Cortex of kidney (tissue), 1 donor: ENCODE measurements at places on chromosomes 12 and 14.

DNA sequence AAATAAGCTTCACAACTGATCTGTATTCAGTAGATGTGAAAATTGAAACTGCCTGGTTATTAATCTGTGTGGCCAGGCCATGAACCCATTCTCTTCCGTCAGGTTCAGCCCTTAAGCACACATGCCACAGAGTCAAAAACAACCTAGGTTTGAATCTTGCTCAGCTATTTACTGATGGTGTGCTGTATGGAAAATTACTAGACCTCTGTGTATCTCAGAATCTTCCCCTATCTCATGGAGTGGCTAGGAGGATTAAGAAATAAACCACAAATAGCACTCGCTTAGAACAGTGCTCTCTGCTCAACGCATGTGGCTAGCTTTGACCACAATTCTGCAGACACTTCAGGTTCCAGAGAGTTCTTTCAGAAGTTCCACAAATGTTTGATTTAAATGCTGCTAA, 240.7 kb upstream of the PLEKHG7 start:
- no peak for DNase-seq

DNA sequence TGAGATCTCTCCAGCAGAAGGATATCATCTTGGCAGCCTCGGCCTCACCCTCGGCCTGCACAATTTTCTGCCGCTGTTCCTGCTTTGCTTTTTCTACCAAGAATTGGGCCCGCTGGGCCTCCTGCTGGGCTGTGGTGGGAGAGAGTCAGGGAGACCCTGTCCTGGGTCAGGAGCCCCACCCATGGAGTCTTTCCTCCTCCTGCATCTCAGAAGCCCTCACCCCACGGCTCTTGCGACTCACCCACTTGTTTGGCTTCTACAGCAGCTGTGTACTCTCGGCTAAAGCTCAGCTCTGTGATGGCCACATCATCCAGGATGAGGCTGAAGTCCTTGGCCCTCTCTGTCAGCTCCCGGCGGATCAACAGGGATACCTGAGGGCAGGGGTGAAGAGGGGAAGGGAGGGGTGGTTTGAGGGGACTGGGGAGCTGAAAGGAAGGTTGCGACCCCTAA, 2.8 kb downstream of the PHB2 start:
- no peak for DNase-seq

DNA sequence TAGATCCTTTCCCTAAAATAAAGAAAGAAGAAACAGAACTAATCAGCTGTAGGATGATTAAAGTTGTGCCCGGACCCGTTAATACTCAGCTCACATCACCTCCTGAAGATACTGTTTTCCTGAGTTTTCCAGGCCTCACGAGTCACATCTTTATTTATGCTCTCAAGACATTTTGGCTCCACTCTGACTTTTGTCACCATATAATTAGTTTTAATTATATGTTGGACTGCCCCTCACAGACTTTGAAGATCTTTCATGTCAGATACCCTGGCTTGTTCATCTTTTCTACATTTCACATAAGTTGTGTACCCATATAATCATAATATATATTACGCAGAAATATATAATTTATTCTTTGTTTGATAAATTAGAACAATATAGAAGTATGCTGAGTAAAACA, 87.4 kb downstream of the HCAR2 start:
- no peak for DNase-seq

DNA sequence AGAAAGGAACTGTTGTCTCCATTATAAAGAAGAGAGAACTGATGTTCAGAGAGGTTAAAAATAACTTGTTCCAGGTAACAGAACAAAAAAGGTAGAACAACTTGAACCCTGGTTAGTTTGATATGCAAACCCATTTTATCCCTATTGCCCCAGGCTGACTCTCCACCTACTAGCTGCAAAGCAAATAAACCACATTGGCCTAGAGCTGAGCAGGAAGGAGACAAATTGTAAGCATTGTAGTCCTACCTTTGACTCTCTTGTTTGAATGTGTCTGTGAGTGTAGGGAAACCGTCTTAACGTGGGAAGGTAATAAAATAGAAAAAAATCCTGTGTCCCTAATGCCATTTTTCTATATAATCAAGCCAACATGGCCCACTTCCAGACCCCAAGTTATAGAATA, 126.4 kb downstream of the CCER1 start:
- DNase-seq = no peak

DNA sequence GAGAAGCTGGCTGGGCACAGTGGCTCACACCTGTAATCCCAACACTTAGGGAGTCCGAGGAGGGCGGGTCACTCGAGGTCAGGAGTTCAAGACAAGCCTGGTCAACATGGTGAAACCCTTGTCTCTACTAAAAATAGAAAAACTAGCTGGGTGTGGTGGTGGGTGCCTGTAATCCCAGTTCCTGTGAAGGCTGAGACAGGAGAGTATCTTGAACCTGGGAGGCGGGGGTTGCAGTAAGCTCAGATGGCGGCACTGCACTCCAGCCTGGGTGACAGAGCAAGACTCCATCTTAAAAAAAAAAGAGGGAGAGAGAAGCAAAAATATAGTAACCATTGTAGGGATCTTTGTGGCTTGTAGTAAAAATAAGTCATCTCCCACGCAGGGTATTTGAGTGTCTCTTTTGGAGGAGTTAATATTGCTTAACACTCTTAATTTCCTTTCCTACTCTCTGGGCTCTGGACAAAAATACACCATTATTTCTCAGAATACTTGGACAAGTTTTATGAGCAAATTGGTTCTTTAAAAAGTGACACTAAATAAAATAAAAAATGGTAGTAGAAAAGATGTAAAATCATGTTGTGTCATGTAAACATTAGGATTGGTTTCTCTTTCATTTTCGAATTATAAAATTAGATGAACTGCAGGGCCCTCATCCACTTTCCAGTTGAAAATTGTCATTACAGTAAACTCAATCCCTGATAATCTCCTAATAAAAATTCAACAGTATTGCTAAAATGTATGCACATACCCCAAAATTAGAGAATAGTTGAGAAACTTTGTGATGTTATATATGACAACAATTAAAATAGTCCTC, 61.1 kb upstream of the C12orf71 start:
- no peak for DNase-seq

DNA sequence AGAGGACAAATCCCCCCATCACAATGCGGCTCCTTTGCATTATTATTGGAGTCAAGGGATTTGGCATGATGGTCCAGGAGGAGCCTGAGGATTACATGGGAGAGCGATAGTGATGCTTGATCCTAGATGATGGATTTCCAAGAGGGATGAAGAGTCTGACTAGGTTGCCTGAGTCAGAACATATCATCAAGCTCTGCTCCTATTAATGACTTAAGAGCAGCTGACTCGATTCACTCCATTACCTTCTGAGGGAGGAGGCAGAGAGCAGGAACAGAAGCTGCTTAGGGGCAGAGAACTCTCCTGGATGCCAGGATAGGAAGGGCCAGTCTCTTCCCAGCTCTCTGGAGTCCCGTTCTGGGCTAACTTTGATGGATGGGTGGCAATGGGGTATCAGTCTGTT, 54.0 kb upstream of the CISTR start:
- DNase-seq = no peak

GRCh38 chr12:1681493-1681807, 9.4 kb upstream of the ADIPOR2 start:
- DNase-seq = no peak

GRCh38 chr12:16857456-16857923, 251.5 kb upstream of the LMO3 start:
- DNase-seq = no peak

DNA sequence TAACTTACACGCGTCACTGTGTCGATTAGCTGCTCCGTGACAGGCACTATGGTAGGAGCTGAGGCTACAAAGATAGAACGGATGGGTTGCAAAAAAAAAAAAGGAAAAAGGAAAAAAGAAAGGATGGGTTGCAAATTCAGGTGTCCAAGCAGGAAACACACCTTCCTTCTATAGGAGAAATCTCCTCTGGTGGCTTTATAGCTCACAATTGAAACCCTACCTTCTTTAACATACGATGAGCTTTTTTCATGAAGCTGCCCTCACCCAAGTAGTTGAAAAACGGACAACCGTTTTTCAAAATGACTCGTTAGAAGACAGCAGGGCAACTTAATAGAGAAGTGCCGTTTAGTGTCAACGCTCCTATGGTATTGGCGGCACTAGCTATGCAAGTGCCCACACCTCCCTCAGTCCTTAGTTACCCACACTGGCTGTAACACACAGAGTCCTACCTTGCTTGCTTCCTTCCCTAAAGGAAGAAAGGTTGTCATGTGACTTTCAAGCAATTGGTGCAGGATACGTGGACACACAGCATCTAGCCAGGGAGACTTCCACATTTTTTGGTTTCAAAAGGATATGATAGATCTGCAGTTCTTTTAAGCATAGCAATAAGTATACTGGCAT, 682 bp upstream of the TRIP11 start:
- DNase-seq = no peak

- no peak for DNase-seq
Measured at GRCh38 chr12:4648104-4648500, 749 bp downstream of the AKAP3 start.

GRCh38 chr12:51087818-51088217, 4.4 kb upstream of the CSRNP2 start:
- DNase-seq = no peak

DNA sequence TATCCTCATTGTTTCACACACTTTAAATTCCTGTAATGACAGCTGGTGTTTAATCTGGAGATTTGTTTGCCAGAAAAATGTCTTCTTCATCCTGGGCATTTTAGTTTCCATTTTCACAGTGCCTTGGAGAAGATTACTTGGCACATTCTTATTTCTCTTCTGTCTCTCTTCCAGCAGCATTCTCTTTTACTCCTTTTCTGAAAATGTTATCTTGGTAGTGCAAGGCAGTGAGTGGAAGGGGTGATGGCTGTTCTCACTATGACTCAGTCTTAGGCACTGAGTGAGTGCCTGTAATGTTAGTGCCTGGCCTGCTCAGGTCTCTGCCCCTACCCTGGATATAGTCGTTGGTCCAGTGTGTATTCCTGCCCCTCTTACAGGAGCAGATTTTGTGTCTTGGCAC, 13.1 kb downstream of the CLECL1 start:
- DNase-seq = no peak

GRCh38 chr12:8157484-8158198, 826 bp downstream of the ZNF705A start:
- DNase-seq = no peak

- DNase-seq = no peak
Measured at GRCh38 chr12:31250179-31250578, 75.8 kb downstream of the SINHCAF start.

DNA sequence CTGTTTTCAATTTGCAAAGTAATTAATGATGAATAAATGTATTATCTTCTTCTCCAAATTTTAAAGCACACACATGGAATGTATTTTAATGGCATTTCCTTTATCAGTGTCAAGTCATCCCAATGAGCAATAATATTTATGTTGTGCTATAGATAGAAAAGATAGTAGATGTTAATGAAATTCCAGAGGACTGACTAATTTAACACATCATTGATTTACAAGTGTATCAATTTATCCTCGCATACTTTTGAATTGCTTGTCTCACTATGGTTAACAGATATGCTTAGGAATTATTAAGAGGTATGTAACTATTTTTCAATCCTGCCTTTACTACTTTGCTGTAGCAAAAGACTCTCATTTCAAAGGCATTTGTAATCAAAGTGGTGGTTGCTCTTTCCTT, 842.9 kb downstream of the SLC6A15 start:
- no peak for DNase-seq

DNA sequence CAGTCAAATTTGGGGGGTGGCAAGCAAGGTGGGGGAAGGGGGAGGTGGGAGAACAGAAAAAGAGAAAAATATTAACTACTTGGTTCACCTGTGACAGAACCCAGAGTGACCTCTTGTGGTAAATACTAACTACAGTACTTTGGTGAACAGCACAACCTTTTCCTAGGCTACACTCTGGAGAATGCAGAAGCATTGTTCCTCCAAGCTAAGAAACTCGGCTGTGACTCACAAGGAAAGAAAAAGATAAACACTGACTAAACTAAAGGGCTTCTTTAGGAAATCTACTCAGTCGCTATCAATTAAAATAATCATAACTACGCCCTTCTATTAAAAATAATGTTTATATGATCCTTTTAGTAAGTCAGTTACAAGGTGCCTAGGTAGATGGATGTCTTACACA, 5.4 kb downstream of the KCNH5 start:
- no peak for DNase-seq

DNA sequence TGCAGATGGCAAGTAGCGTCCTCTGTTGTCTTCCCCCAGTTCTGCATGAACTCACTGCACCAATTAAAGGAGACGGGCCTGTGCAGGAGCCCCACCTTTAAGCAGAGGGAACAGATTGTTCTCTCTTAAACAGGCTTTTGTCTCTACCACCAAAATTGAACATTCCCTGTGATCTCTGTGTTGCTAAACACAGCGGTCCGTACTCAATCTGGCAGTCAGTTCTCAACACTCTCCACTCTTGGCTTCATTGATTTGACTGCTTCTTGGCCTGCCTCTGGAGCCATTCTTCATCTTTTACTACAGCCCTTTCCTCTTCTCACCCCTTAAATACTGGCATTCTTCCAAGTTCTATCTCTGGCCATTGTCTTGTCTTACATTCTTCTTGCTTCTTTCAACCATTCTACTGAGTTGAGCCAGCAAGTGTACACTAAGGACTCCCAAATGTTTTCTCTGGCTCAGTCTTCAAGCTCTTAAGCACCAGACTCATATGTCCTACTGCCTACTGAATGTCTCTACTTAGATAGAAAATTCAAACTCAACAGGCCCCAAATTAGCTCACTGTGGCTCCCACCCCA, 8.0 kb upstream of the NT5DC3 start:
- no peak for DNase-seq

DNA sequence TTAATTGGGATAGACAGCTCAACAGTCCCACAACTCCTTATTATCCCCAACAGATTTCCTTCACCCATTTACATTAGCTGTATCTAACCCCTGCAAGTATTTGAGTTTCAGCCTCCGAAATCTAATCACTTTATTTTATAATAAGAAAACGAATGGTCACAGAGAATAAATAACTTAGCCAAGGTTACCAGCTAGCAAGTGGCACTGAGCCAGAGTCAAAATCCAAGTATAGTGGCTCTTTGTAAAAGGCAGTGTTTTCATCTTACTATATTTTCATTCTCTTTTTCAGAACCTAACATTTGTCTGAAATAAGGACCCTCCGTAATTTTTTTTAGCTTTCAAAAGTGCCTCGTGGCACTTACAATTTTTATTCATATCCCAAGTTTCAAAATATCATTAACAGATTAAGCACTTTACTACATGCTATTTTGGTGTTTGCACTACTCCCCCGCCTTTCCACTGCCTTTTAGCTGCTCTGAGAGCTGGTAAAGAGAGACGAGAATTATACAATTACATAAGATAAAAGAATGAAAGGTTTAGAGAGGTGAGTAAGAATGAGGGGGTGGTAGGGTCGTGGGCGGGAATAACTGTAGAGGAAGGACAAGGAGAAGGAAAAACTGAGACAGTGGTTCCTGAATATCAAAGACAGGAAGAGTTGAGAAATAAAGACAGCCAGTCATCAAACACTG, 3.7 kb upstream of the USP15 start:
- DNase-seq = no peak

DNA sequence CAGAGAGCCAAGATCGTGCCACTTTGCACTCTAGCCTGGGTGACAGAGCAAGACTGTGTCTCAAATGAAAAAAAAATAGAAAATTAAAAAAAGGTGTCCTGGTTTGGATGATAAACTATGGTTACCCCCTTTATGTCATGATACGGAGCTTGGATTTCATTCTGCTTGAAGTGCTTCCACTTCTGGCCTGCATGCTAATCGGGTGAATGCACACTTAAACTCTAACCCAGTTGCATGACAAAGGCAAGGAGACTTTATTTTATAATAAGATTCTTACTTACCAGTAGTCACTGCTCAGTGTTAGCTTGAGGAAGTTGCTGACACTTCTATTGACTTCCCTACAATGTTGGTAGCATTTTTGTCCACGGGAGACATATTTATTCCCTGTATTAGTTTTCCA, 24.3 kb downstream of the CFAP54 start:
- no peak for DNase-seq
